Ecto neural progenitor cell (in vitro differentiated cells): ENCODE measurements at places on chromosomes 3 and 15.
A peak's percentile ranks its signal among the peaks of the same experiment; 100 is the strongest.

- no peak for DNase-seq
Observed at GRCh38 chr3:149790268-149790667, 2.1 kb downstream of the ANKUB1 start.

DNA sequence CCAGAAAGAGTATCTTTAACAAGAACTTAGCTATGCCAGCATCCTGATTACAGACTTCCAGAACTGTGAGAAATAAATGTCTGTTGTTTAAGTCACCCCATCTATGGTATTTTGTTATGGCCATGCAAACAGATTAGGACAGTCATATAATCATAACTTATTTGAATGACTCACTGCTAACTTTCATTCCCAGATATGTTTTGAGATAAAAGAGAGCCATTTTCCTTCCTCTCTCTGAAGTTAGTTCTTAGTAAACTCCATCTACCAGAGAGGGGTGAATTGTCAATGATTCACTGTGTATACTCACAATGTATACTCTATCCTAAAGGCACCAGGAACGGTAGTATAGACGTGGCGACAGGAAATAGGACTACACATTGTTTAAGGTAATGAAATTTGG lies 179.4 kb upstream of the DPH6 start:
- DNase-seq = no peak

GRCh38 chr3:13880811-13881156 lies 913 bp upstream of the WNT7A start:
- DNase-seq = no peak

- no peak for DNase-seq
Observed at GRCh38 chr3:123244128-123244527, 42.4 kb downstream of the SEC22A start.

GRCh38 chr15:96052572-96053030 lies 277.9 kb upstream of the NR2F2 start:
- no peak for DNase-seq

GRCh38 chr3:14458434-14459275 lies 56.2 kb downstream of the SLC6A6 start:
- no peak for DNase-seq

DNA sequence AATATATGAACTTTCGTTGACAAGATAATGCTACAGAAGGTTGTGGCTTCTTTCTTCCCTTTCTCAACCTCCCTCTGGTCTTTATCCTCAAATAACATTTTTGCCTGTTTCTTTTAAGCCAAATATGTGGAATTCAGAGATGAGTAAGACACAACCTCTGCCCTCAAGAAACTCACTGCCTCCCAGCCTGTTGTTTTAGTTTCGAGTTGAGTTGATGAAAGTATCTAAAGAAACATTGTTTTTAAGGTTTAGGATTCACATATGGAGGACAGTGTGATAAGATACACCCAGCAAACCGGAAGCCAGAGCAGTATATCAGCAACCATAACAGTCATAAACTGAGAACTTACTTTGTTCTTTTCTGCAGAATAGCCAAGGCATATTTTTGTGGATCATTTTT lies 218.6 kb downstream of the THSD4 start:
- no peak for DNase-seq

GRCh38 chr3:147418808-147419701 lies 9.9 kb downstream of the ZIC1 start:
- peak; percentile 95 for DNase-seq

DNA sequence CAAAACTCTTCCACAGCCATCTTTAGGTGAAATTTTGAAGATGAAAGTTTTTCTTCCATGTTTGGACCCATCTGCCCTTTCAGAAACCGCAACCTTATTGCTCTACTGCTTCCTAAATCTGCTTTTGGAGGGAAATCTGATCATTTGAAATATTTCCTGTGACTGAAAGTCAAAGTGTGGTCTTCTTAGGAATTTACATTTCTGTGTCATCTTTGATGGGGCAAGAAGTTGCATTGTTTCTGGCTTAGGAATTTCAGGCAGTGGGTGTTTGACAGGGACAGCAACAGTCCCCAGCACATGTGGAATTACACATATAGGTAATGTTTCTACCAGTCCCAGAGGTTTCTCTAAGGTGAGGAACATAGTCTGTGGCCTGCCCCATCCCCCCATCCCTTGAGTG lies 5.3 kb upstream of the TYRO3 start:
- no peak for DNase-seq

DNA sequence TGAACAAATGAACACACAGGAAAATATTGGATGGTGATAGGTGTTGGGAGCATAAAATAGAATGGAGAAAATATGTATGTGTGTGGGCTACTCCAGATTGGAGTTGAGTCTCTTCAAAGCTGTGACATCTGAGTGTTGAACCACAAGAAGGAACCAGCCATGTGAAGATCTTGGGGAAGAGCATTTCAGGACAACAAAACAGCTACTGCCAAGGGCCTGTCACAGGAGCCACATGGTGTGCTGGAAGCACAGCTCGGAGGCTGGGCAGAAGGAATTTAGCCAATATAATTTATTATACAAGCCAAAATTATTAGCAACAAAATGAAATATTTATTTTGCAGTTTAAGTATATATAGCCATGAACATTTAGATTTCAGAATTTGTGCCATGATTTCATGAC lies 108.3 kb upstream of the FGF7 start:
- no peak for DNase-seq

- peak; percentile 83 for DNase-seq
Observed at GRCh38 chr15:58748852-58749531, 515 bp downstream of the ADAM10 start.

GRCh38 chr15:35545316-35545823 lies 595 bp downstream of the DPH6 start:
- DNase-seq = no peak

GRCh38 chr3:48681974-48682610 lies 3.6 kb downstream of the NCKIPSD start:
- DNase-seq = no peak

DNA sequence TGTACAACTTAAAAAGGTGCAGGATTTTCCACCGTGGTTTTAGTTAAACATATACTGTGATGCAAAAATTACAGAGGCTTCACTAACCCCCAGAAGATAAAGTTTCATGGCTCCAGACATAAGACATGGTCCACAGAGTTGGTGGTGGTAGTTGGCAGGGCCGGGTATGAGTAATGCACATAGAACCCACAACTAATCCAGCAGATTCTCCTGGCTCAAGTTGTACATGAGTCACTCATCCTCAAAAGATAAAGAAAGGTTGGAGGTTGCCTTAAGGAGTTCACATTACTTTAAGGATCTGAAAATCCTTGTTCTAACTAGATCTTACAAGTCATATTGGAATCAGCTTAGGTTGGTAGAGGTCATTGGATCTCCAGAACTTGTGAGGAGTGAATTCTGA lies 98.3 kb upstream of the ZBTB20 start:
- DNase-seq = no peak

DNA sequence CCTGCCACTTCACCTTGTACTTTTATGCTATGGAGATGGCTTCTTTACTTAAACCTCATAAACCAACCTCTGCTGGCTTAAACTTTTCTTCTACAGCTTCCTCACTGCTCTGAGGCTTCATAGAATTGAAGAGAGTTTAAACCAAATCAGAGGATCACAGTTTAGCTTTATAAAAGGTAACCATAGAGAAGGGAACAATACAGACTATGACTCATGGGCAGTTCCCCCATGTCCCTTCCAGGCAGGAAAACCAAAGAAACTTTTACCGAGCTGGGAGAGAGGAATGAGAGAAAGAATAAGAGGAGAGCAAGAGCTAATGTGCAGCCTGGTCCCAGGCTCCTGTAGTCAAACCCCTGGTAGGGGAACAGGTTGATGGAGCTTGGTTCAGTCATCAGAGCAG lies 53.9 kb upstream of the NEDD4 start:
- DNase-seq = no peak

DNA sequence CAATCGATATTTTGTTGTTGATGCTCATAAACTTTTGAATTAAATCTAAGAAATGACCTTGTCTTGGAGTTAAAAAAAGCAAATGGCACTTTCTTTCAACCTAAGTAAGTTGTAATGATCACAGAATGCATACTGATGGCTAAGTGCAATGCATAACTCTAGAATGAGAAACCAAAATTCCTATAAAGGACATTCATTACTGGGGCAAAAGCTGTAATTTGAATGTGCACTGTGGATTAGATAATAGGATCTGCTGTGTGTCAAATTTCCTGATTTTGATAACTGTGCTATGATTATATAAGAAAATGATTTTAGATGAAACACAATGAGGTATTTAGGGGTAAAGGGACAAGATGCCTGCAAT lies 14.3 kb downstream of the SIAH2 start:
- DNase-seq = no peak

DNA sequence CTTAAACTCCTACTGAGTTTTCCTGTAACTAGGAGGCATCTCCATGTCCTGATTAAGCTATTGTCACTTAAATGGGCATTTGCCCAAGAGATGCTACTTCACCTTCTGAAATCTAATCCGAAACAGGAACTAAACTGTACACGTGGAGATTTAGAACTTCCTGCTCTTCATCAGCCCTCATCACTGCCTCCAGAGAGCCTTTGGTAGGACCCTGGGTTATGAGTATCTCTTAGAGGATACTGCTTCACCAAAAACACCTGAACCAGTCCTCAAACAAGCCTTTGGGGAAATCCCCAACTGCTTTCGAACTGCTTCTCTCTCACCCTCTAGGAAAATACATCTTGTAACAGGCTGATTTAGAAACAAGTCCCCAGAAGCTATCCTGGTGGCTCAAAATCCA lies 320.3 kb downstream of the GAP43 start:
- DNase-seq = no peak

- no peak for DNase-seq
Observed at GRCh38 chr3:38648659-38649499, 608 bp downstream of the SCN5A start.

GRCh38 chr3:192022412-192022811 lies 561.4 kb downstream of the PYDC2 start:
- no peak for DNase-seq

GRCh38 chr3:98445949-98446406 lies 17.0 kb upstream of the OR5K1 start:
- no peak for DNase-seq

DNA sequence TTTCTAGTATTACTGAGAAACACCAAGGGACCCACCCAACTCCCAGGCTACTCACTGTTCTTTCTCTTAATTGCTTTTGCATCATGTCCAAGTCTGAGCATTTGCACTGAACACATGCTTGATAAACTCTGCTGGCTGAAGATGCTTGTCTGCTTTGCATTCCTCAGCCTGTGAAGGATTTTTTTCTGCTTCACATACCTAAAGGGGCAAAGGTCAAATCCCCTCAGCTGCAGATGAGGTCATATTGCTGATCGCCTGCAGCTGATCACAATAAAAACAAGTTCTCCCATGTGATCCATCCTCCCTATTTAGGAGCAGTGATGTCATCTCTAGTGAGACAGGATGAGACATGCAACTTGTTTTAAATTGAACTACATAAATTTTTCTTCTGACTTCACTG lies 84.6 kb upstream of the DCBLD2 start:
- peak; percentile 60 for DNase-seq

DNA sequence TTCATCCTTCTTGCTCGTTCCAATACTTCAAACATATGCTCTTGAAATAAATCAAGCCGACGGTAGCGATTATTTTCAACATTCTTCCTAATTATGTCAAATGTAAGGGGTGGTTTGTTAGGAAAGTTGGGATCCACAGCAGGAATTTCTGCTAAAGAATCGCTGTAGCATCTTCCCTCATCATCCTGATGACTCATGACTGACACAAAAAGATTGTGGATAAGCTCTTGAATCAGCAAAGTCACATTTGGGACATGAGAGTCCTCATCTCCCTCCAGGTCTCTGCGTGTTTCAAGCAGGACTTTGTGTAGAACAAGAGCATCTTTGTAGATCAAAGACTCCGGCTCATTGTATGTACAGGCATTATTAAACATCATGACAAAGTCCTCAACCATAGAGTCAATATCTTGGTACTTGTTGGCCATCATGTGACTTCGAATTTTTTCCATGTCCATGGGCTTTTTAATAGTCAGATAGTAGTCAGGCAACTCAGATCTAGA lies 73.0 kb downstream of the UQCC5 start:
- DNase-seq = no peak

GRCh38 chr3:64732576-64732975 lies 44.8 kb upstream of the ADAMTS9 start:
- DNase-seq = no peak

GRCh38 chr3:134029256-134029733 lies 430 bp downstream of the SLCO2A1 start:
- no peak for DNase-seq

- DNase-seq = no peak
Observed at GRCh38 chr3:59450946-59451763, 401.3 kb upstream of the CFAP20DC start.

DNA sequence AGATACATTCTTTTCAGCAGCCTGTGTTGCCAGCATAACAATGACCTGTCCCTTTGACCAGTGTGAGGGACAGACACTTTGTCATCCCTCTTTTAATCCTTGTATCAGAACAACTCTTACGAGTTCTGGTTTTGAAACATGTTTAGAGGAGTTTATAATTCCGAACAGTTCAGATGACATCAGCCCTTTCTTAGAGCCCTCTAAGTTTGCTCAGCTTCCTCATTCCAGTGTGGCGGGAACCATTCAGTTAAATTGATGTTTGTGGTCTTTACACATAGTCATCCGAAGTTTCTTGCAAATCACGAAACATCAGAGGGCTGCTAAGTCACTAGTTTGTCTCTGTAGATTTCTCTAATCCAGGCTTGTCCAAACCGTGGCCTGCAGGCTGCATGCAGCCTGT lies 102.5 kb downstream of the AKAP13 start:
- DNase-seq = no peak

GRCh38 chr3:109685084-109686079 lies 348.0 kb upstream of the DPPA4 start:
- DNase-seq = no peak

DNA sequence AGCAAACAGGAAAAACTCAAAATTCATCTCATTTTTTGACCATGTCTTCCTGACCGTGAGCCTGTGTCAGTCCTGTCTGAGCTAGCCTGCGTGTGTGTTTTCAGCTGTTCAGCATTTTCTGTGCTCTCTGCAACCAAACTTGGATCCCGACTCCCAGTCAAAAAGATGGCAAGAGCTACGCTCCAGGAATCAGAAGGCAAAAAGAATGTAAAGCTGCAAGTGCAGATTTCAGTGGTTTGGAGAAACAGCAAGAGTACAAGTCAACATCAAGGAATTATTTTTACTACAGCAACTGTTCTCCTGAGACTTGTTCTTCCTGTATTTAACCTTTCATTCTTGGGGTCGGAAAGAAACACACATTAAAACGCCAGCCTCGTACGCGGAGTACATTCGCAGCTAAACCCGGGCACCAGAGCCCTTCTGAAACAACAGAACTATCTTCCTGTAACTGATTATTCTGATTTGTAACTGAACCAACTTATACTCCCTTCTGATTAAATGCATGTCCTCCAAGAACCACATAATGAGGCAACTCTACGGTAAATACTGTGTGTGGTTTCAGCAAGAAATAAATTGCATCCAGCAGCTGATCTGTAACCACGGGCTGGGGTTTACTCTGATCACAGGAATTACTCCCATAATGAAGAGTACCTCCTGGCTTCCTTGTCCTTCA lies 107.4 kb downstream of the LRIG1 start:
- no peak for DNase-seq

GRCh38 chr15:51355096-51355495 lies 13.6 kb downstream of the GLDN start:
- no peak for DNase-seq
